ENCODE measurements at places on chromosomes 11 and 22. TPM values are rescaled to one million over a fixed set of nuclear protein-coding genes. Genes with fewer than 3 reads are reported as not detected.

DNA sequence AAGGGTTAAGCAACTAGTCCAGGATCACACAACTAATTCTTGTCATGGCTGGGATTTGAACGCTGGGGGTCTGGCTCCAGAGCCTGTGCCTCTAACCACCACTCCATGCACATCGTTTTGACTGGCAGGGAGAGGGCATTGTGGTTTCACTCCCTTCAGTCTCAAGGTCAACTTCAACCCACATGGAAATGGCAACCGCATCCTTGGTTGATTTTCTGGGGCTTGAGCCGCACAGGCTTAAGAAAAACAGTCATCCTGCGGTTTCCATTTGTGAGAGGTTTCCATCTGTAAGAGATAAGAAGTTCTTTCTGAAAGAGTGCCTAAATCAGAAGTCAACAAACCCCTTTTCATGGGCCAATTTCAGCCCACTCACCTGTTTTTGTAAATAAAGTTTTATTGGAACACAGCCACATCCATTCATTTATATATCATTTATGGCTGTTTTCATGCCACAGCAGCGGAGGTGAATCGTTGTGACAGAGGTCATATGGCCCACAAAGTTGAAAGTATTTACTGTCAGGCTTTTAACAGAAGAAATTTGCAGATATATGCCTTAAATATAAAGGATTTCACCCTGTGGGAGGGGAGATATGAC, 65.7 kb downstream of the SGSM1 start:
- H3K4me3 ChIP-seq, result no peak overlapping the region
- H3K4me1 ChIP-seq, result no peaks in the 10 kb centered on the region
- DNase-seq, result no peak
- H3K36me3 ChIP-seq, result no peaks in the 10 kb centered on the region
- no peak overlapping the region for H3K27ac ChIP-seq

DNA sequence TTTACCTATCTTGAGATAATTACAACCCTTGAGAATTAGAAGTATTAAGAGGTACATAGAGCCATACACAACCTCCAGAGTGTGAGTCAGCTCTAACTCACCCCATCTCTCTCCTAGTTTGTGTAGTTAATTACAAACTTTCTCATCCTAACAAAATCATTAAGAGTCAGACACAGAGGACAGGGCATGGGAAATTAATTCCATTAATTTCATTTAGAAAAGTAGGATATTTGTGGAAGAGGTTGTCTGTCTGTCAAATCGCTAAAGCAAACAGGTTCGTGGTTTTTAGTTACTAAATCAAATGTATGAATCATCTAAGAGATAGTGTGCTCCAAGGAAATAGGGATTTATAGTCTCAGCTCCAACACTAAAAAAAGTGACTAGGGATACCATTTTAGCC, 1261.4 kb upstream of the TENM4 start:
- peak; percentile 60 for DNase-seq
- peak overlapping the region; percentile 97 for H3K27ac ChIP-seq
- no peaks in the 10 kb centered on the region for H3K36me3 ChIP-seq
- H3K27me3 ChIP-seq, result no peaks in the 10 kb centered on the region

Gene SLC22A9
- total RNA-seq, result not detected

GRCh38 chr22:47107431-47107830, 345.0 kb downstream of the TBC1D22A start:
- peaks cover 22% of the 10 kb centered on the region for H3K4me1 ChIP-seq
- H3K27ac ChIP-seq, result peak overlapping the region; percentile 58
- H3K36me3 ChIP-seq, result no peaks in the 10 kb centered on the region
- no peak overlapping the region for H3K4me3 ChIP-seq
- peak; percentile 82 for DNase-seq

GRCh38 chr11:35964841-35965240, 21.0 kb downstream of the LDLRAD3 start:
- H3K27me3 ChIP-seq, result no peaks in the 10 kb centered on the region
- H3K4me3 ChIP-seq, result no peak overlapping the region
- no peak overlapping the region for H3K27ac ChIP-seq
- H3K4me1 ChIP-seq, result peaks cover 12% of the 10 kb centered on the region

DNA sequence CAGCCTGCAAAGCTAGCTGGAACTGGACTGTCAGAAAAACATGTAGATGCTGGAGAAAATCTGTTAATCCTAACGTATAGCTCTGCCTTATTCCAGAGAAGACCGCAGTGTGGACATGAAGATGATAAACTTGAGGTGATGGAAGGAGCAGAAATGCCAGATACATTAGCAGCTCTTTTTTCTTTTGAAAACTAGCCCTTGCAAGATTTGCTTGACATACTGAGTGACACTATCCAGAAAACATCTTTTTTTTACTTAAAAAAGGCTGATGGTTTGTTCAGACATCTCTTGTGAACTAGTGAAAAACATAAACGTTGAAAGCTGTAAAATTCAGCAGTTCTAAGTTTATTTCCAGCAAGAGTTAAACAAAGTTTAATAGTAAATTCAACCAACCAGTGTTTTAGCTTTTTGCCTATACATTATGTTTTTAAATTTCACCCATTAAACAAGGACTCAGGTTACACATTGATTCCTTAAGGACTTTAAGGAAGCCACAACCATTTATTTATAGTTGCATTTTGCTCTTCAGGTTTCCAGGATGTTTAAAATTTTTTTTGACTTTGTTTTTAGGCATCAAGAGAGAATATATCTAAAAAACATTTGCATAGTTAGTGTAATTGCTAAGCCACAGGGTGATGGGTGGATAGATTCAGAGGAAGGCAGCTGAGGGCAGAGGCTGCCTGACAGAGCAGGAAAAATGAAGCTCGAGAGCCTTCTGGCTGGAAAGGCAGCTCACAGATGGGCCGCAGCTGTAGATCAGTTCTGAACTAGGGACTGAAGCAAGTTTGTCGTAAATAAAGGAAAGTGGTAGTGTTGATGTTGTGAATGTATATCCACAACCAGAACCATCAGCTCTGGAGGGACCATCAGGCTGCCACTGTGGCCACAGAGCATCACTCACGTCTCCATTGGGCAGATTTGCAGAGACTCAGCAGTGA, 9.5 kb downstream of the SNAP29 start:
- peaks cover 4% of the 10 kb centered on the region for H3K4me1 ChIP-seq
- no peak overlapping the region for H3K27ac ChIP-seq
- no peak for DNase-seq
- H3K36me3 ChIP-seq, result no peaks in the 10 kb centered on the region
- H3K27me3 ChIP-seq, result no peaks in the 10 kb centered on the region

Gene HEPACAM
- total RNA-seq, result 0.11 TPM

Gene OR52I1
- total RNA-seq, result not detected

DNA sequence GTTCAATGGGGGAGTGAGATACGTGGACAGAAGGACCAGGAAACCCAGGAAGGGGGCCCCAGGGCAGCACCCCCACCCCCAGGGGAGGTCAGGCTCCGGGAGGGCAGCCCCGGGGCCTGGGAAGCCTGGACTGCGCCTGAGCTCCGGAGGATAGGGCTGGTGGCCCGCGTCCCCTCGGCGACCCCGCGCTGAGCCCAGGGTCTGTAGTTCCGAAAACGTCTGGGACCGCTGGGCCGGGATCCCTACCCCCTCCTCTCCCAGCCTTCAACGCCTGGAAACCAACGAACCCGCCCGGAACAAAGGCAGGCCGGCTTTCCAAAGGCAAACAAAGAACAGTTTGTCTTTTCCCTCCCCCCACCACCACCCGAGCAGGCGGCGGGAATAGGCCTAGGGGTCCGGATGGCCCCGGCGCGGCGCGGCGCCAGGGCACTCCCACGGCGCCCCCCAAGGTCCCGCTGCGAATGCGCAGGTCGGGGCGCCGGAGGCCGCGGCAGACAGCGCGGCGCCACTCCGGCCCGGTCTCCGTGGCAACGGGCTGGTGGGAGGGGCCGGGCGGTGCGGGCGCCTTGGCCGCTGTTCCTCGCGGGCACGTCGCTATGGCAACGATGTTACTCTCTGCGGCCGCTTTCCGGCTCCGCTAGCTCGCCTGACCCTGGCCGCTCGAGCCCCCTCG, 58.5 kb downstream of the IGLL1 start:
- 0 out of 2 replicates have a peak overlapping the region, but pooled peaks have one; percentile 26 for H3K27ac ChIP-seq
- H3K4me1 ChIP-seq, result peaks cover 12% of the 10 kb centered on the region
- H3K4me3 ChIP-seq, result peak overlapping the region; percentile 68
- peak; percentile 76 for DNase-seq
- no peaks in the 10 kb centered on the region for H3K36me3 ChIP-seq
- H3K27me3 ChIP-seq, result no peaks in the 10 kb centered on the region

DNA sequence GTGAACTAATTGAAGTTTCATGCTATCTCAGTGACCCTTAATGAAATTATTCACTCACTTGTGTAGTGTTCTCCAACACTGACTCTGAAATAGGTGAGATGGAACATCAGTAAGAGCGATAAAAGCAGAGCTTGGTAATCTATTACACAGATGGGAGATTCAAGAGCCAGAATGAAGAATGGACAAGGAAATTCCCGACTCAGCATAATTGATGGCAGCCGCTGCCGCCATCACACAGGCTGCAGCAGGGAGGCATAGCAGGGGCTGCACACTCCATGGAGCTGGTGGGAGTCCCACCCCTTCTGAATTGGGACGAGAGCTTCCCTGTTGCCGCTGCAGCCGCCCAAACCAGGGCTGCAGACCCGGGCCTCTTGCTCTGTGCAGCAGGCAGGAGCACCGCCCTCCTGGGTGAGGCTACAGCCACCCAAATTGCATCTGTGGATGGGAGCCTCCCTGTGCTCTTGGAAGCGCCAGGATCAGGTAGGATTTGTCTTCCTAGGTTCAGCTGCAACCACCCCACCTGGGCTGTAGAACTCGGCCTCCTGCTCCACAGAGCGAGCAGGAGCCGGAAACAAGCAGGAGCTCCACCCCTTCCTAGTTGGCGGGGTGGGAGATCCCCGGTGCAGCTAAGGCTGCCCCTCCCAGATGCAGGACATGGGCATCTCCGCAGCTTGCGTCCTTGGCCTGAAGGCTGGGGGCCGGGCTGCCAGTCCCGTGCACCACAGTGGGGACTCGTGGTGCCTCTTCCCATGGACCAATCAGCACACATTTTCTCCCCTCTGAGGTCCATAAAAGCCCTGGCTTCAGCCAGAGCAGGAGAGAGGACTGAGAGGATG, 535.1 kb upstream of the LUZP2 start:
- no peaks in the 10 kb centered on the region for H3K27me3 ChIP-seq
- no peak for DNase-seq
- no peak overlapping the region for H3K27ac ChIP-seq
- no peaks in the 10 kb centered on the region for H3K4me1 ChIP-seq
- H3K36me3 ChIP-seq, result no peaks in the 10 kb centered on the region

- no peaks in the 10 kb centered on the region for H3K27me3 ChIP-seq
- peak; percentile 31 for DNase-seq
- no peak overlapping the region for H3K4me3 ChIP-seq
- H3K27ac ChIP-seq, result no peak overlapping the region
Measured at GRCh38 chr11:91664521-91664920, 560.1 kb upstream of the FAT3 start.

Gene LDHAL6A
- total RNA-seq, result not detected

DNA sequence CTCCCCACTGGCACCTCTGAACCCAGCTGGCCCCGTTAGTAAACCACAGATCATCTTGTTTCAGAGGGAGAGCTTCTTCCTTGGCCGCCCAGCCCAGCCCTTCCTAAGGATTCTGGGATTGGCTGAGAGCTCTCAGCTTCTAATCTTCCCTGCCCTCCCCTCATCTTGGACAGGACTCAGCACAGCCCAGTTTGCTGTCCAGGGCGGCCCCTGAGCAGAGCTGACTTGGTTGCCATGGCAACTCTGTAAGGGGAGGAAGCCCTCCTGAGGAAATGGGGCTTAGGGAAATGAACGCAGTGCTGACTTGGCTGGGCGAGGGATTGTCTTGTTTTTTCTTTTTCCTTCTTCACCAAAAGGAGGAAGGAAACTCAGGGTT, 4.6 kb downstream of the APOL4 start:
- no peak for DNase-seq
- H3K36me3 ChIP-seq, result no peaks in the 10 kb centered on the region
- H3K4me1 ChIP-seq, result no peaks in the 10 kb centered on the region
- H3K27ac ChIP-seq, result no peak overlapping the region

DNA sequence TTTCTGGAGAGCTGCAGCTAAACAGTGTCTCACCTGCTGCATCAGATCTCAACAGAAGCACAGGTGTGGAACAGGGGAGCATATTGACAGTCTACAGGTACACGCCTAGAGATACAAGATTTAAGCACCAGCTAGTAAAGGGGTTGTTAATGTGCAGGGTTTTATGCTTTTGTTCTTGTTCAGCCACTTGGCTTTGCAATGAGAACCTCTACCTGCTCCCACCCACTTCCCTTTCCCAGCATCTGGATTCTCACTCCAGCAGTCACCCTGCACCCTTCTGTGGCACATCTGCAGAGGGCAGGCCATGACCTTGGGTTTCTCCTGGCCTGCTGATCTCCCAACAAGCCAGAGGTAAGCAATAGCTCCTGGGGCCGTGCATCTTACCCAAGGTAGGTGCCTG, 446.6 kb downstream of the BUD13 start:
- no peak overlapping the region for H3K27ac ChIP-seq
- H3K27me3 ChIP-seq, result no peaks in the 10 kb centered on the region
- H3K4me1 ChIP-seq, result no peaks in the 10 kb centered on the region
- no peak overlapping the region for H3K4me3 ChIP-seq
- DNase-seq, result no peak
- no peaks in the 10 kb centered on the region for H3K36me3 ChIP-seq

Gene RIMBP3B
- total RNA-seq, result not detected

- no peaks in the 10 kb centered on the region for H3K36me3 ChIP-seq
- no peak overlapping the region for H3K27ac ChIP-seq
- peaks cover 4% of the 10 kb centered on the region for H3K27me3 ChIP-seq
- H3K4me3 ChIP-seq, result peak overlapping the region; percentile 81
Measured at GRCh38 chr22:38793317-38793716, 626 bp downstream of the DNAL4 start.

- no peak overlapping the region for H3K27ac ChIP-seq
- H3K4me3 ChIP-seq, result no peak overlapping the region
- H3K36me3 ChIP-seq, result no peaks in the 10 kb centered on the region
- H3K4me1 ChIP-seq, result no peaks in the 10 kb centered on the region
- H3K27me3 ChIP-seq, result peaks cover 96% of the 10 kb centered on the region
- no peak for DNase-seq
Measured at GRCh38 chr11:118033443-118033842, 43.4 kb upstream of the TMPRSS4 start.

GRCh38 chr11:68186061-68186460, 27.0 kb downstream of the KMT5B start:
- H3K36me3 ChIP-seq, result peaks cover 9% of the 10 kb centered on the region
- no peaks in the 10 kb centered on the region for H3K27me3 ChIP-seq
- H3K27ac ChIP-seq, result no peak overlapping the region
- H3K4me3 ChIP-seq, result no peak overlapping the region
- no peaks in the 10 kb centered on the region for H3K4me1 ChIP-seq
- no peak for DNase-seq

DNA sequence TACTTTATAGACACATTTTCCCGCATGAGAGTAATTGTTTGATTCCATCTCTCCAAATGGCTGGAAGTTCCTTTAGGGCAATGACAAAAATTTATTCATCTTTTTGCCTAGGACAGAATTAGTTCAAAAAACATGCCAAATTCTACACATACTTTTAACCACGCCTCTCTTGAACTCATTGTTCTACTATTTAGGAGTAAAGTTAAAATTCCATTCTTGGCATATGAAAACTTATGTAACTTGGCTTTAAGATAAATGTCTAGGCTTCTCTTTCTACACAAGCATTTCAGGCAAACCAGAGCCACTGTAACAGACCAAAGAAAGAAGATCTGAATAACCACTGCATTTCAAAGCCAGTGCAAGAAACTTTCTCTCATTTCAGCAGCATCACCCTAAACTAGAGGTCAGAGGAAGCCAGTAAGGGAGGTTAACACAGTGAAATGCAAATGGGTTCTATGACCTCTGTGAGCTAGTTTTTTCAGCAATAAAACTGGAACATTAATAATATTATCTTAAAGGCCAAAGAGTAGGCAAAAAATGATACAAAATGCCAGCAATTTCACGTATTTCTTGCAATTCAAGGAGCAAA, 73.0 kb downstream of the RSF1 start:
- DNase-seq, result no peak
- 0 out of 2 replicates have a peak, but pooled peaks cover 4% of the 10 kb centered on the region for H3K36me3 ChIP-seq
- no peak overlapping the region for H3K4me3 ChIP-seq
- H3K27ac ChIP-seq, result no peak overlapping the region
- no peaks in the 10 kb centered on the region for H3K27me3 ChIP-seq
- H3K4me1 ChIP-seq, result 0 out of 2 replicates have a peak, but pooled peaks cover 6% of the 10 kb centered on the region

All from PC-3 (cell line).